ENCODE measurements at places on chromosomes 2 and 18.

DNA sequence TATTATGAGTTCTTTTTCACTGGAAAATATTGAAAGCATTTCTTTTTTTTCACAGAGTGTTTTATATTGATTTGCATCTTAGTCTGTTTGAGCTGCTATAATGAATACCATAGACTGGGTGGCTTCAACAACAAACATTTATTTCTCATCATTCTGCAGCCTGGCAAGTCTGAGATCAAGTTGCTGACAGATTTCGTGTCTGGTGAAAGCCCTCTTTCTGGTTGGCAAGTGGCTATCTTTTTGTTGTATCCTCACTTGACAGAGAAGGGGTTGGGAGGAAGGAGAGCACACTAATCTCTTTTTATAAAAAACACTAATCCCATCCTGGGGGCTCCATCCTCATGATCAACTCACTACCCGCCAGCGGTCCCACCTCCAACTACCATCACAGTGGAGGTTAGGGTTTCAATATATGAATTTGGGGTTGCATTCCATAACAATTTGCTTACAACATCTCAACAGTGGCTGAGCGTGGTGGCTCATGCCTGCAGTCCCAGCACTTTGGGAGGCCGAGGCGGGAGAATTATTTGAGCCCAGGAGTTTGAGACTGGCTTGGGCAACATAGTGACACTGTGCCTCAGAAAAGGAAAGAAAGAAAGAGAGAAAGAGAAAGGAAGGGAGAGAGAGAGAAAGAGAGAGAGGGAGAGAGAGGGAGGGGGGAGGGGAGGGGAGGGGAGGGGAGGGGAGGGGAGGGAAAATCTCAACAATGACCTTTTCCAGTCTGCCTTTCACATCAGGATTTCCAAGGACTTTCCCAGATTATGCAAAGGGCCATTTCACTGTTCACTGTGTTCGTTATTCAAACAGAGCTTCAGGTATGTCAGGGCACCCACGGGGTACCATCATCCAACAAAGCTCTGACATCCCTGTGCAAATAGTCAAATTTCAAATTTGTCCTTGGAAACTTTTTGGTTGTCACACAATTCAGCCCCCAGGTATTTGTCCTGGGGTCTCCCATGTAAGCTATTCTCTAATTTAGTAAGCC, 111.1 kb downstream of the AP1S3 start:
- no peak for DNase-seq

- no peak for DNase-seq
Observed at GRCh38 chr2:145207884-145208283, 688.0 kb upstream of the ZEB2 start.

DNA sequence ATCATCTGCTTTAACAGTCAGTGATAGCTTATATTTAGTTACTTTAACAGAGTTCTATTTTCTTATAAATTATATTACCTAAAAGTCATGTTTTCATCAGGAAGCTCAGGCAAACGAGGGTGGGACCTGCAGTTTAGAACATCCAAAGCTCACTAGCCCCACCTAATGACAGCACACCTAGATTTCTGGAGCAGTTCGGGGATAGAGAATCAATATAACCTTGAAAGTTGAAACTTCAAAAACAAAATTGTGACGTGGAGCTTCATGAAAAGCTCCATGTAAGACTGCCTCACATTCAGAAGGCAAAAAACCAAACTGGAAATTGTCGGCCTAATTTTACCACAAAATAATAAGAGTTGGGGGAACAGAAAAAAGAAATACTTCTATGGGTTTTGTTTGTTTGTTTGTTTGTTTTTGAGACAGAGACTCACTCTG, 185.9 kb upstream of the CCDC150 start:
- peak; percentile 36 for DNase-seq

GRCh38 chr2:104733226-104733943, 120.5 kb upstream of the POU3F3 start:
- DNase-seq, result no peak

DNA sequence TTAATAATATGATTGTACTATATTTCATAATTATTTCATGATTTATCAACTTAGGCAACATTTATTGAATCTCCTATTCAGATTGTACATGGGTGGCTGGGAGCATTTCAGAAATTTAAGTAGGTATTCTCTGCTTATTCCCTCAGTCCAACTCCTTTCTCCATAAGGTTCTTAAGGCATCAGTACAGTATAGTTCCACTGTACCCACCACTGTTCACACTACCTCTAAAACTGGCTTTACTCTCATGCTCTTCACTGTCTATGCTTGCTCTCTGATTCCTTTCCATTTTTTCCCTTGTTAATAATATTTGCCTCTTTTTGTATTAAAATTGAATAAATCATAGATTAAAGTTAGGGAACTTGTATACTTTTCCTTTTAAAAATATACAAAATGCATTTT, 89.8 kb downstream of the EHBP1 start:
- DNase-seq, result no peak

- no peak for DNase-seq
Observed at GRCh38 chr2:33144243-33144642, 197.5 kb downstream of the LTBP1 start.

- no peak for DNase-seq
Observed at GRCh38 chr18:59536166-59536565, 161.1 kb downstream of the CCBE1 start.

DNA sequence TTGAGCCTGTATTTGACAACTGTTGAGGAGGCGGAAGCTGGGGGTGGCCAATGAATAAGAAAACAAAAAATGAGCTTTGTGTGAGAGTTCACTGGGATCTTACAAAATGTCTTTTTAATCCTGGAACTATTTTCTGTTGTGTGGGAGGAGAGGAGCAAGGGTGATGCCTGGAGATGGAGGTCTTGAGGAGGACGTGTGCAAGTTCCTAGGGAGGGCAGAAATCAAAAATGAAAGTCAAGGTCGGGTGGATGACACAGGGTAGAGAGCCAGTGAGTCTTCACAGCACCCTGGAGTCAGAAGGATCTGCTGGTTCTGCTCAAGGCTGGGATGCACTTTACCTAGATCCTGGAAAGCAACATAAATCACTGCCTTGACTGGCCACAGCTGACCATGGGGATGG, 180.3 kb upstream of the PKDCC start:
- DNase-seq, result no peak

DNA sequence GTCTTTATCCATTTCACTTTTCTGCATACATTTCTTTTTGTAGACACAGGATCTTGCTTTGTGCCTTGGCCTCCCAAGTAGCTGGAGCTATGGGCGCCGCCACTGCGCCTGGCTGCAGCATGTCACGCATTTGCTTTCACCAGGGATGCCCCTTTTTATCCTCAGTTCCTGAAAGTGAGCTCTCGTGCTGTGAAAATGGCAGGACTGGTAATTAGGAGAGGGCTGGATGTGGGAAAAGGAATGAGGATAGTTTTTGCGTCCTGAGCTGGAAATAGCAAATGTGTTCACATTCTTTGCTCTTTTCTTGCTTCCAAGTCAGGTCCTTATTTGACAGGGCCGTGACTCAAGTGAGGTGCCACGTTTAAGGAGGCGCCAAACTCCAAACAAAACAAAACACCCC, 104.6 kb downstream of the LDLRAD4 start:
- DNase-seq, result no peak

DNA sequence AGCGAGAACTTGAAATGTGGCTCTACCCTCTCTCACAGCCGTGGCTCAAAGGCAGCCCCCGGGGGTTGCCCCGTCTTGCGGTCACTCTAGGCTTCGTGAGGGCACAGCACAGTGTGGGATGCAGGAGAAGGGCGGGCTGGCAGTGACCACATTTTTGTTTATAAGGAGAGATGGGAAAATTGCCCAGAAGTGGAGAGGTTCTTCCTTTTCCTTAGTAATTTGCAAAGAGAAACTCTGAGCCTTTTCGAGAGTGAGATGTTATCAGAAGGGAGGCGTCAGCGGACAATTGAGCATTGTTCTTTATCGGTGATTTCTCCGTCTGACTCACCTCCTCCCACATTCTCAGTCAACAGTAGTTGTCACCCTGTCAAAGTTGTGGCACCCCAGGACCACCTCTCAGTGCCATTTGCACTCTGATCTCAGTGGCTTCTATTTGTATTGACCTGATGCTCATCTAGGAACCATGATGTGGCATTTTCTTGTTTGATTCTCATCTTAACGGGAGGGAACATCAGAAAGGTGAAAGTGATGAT, 89.6 kb downstream of the ACAA2 start:
- peak; percentile 6 for DNase-seq

GRCh38 chr2:196448407-196449079, 191.0 kb upstream of the CCDC150 start:
- no peak for DNase-seq

- no peak for DNase-seq
Observed at GRCh38 chr2:11154016-11154922, 998 bp upstream of the SLC66A3 start.
